ENCODE measurements at places on chromosomes 16 and 17. TPM values are rescaled to one million over a fixed set of nuclear protein-coding genes. Genes with fewer than 3 reads are reported as not detected.

TMEM114 gene
- not detected for total RNA-seq

TUBB3 gene
- 205 TPM for total RNA-seq

GSG1L gene
- 0.08 TPM for total RNA-seq

FOXK2 gene
- total RNA-seq, result 143 TPM

TMEM235 gene
- not detected for total RNA-seq

NLRC3 gene
- 0.26 TPM for total RNA-seq

DHRS7C gene
- not detected for total RNA-seq

SHISA9 gene
- total RNA-seq, result 0.10 TPM

- no peaks in the 10 kb centered on the region for H3K4me1 ChIP-seq
- no peaks in the 10 kb centered on the region for H3K36me3 ChIP-seq
- no peak overlapping the region for H3K4me3 ChIP-seq
- no peak overlapping the region for H3K27ac ChIP-seq
- DNase-seq, result no peak
- no peaks in the 10 kb centered on the region for H3K27me3 ChIP-seq
Measured at GRCh38 chr16:11604783-11605563, 18.3 kb upstream of the LITAF start.

DNA sequence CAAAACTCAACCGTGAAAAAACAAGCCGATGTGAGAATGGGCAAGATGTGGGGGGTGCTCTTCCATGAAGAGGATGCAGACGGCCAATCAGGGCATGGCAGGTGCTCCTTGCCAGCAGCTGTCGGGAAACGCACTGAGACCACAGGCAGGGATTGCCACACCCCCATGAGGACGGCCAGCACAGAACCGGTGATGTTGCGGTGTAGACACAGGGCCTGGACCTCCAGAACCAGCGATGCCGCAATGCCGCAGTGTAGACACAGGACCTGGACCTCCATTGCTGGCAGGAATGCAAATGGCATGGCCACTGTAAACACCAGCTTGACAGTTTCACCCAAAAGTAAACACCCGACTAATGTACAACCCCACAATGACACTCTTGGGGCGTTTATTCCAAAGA is 164.9 kb downstream of the BANP start:
- no peaks in the 10 kb centered on the region for H3K36me3 ChIP-seq
- H3K27ac ChIP-seq, result no peak overlapping the region
- no peaks in the 10 kb centered on the region for H3K4me1 ChIP-seq
- H3K27me3 ChIP-seq, result no peaks in the 10 kb centered on the region

DNA sequence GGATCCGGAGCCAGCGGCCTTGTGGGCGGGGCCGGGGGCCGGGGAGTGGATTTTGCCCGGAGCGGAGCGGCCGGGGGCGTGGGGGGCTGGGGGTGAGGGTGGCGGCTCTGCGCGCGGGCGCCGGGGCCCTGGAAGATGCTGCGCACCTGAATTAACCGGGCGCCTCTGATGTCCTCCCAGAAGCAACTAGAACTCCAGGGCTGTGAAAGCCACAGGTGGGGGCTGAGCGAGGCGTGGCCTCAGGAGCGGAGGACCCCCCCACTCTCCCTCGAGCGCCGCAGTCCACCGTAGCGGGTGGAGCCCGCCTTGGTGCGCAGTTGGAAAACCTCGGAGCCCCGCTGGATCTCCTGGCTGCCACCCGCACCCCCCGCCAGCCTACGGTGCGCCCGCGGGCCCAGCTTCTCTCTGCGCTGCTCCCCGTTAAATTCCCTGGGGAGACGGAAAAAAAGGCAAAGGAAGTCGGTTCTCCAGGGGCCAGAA is 549 bp downstream of the SLC26A11 start:
- no peaks in the 10 kb centered on the region for H3K27me3 ChIP-seq
- peak overlapping the region; percentile 82 for H3K27ac ChIP-seq
- H3K36me3 ChIP-seq, result no peaks in the 10 kb centered on the region
- H3K4me3 ChIP-seq, result peak overlapping the region; percentile 97

DNA sequence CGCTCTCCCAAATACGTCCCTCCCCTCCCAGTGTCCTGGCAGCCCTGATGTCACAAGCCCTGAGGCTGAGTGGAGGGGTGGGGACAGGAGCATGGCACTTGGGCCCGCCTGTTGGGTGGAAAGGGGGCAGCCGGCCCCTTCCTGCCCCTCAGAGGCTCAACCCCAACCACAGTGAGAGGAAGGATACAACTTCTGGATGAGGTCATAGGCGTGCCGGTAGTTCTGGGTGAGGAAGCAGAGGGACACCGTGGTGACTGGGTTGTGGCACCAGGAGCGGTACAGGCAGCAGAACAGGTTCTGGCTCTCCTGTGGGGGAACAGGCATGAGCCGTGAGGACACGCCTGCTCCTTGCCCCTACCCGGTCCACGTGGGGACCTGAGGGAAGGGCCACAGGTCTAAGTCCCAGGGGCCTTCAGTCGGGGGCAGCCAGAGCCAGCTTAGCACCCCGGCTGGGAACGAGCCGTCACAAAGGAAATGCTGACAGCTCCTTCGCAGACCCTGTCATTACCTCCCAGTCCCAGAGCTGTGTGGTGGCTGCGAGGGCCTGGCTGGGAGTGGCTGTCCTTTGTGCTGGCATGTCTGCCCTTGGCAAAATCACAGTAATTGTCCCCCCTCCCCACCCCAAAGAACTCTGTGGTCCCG is 11.2 kb upstream of the MTSS2 start:
- H3K4me1 ChIP-seq, result peaks cover 33% of the 10 kb centered on the region
- no peaks in the 10 kb centered on the region for H3K36me3 ChIP-seq
- H3K27ac ChIP-seq, result 0 out of 2 replicates have a peak overlapping the region, but pooled peaks have one; percentile 23
- DNase-seq, result no peak
- H3K27me3 ChIP-seq, result no peaks in the 10 kb centered on the region

GRCh38 chr16:31243734-31244670 is 15.8 kb upstream of the ITGAM start:
- no peaks in the 10 kb centered on the region for H3K36me3 ChIP-seq
- no peak for DNase-seq
- H3K4me3 ChIP-seq, result no peak overlapping the region
- no peak overlapping the region for H3K27ac ChIP-seq

- H3K36me3 ChIP-seq, result no peaks in the 10 kb centered on the region
- no peak for DNase-seq
- H3K27me3 ChIP-seq, result no peaks in the 10 kb centered on the region
- H3K4me3 ChIP-seq, result no peak overlapping the region
- H3K4me1 ChIP-seq, result peaks cover 29% of the 10 kb centered on the region
Measured at GRCh38 chr17:76688165-76688622, 22.6 kb downstream of the MXRA7 start.

- H3K4me3 ChIP-seq, result no peak overlapping the region
- H3K27me3 ChIP-seq, result no peaks in the 10 kb centered on the region
- no peaks in the 10 kb centered on the region for H3K36me3 ChIP-seq
- no peak overlapping the region for H3K27ac ChIP-seq
- DNase-seq, result no peak
Measured at GRCh38 chr16:53040788-53041187, 11.9 kb downstream of the CHD9NB start.

- H3K36me3 ChIP-seq, result peaks cover 6% of the 10 kb centered on the region
- H3K27ac ChIP-seq, result no peak overlapping the region
- no peak overlapping the region for H3K4me3 ChIP-seq
- DNase-seq, result no peak
- peaks cover 46% of the 10 kb centered on the region for H3K4me1 ChIP-seq
Measured at GRCh38 chr16:69610356-69610755, 44.6 kb downstream of the NFAT5 start.

DNA sequence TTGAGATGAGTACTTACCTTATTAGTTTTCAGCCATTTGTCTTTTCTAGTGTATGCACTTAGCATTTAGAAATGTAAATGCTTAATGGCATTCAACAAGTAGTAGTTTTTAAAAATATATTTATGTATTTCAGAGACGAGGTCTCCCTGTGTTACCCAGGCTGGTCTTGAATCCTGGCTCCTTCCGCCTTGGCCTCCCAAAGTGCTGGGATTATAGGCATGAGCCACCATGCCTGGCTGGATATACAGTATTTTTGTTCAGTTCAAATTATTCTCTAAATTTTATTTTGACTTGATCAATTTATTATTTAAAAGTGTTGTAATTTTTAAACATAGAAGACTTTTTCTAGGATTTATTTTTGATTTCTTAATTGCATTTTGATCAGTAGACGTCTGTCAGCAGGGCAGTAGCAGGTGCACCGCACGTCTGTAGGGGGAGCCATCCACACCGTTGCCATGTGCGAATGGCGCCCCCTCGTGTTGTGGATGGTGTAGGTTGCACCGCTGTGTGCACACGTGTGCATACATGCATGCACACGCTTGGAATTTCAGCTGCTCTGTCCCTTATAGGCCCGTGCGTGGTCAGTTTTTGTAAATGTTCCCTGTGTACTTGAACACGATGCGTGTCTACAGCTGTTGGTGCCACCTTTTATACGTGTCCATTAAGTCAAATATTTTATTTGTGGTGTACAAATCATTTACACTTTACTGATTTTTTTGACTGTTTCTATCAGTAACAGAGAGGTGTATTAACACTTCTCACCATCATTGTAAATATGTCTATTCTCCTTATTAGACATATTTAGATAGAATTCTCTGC is 30.6 kb downstream of the RPTOR start:
- no peaks in the 10 kb centered on the region for H3K27me3 ChIP-seq
- no peak overlapping the region for H3K4me3 ChIP-seq
- no peaks in the 10 kb centered on the region for H3K4me1 ChIP-seq
- DNase-seq, result peak; percentile 80
- H3K27ac ChIP-seq, result no peak overlapping the region
- H3K36me3 ChIP-seq, result no peaks in the 10 kb centered on the region

- no peak for DNase-seq
- H3K36me3 ChIP-seq, result peaks cover 6% of the 10 kb centered on the region
- peak overlapping the region; percentile 81 for H3K27ac ChIP-seq
- no peaks in the 10 kb centered on the region for H3K27me3 ChIP-seq
- peak overlapping the region; percentile 83 for H3K4me3 ChIP-seq
Measured at GRCh38 chr17:751269-752001, 629 bp downstream of the GEMIN4 start.

GRCh38 chr16:69763599-69763942 is 1.4 kb downstream of the WWP2 start:
- H3K4me3 ChIP-seq, result peak overlapping the region; percentile 92
- H3K27ac ChIP-seq, result no peak overlapping the region
- no peaks in the 10 kb centered on the region for H3K36me3 ChIP-seq
- peaks cover 7% of the 10 kb centered on the region for H3K4me1 ChIP-seq

- H3K4me1 ChIP-seq, result no peaks in the 10 kb centered on the region
- no peak overlapping the region for H3K27ac ChIP-seq
- DNase-seq, result no peak
- H3K27me3 ChIP-seq, result no peaks in the 10 kb centered on the region
Measured at GRCh38 chr17:10931133-10931532, 93.2 kb upstream of the PIRT start.

DNA sequence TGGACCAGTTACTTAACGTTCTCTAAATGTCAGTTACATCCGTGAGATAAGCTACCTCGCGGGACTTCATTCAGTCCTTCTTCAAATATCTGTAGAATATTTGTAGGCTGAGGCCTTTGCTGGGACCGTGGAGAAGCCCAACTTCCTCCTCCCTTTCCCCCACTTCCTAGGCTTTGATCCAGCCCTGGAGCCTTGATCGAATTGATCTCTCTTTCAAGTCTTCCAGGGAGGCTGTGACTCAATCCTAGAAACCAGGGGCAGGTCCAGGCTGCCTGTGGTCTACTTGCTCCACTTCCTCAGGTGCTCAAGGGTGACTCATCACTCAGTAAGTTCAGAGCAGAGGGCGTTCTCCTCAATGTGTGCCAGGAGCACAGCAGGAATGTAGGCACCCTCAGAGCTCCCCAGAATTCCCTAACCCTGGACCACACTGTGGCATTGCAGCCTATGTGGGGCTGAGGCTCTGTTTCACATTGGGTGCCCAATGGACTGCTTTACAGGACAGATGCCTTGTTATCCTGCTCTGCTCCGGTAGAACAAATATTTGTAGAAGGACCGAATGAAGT is 11.2 kb upstream of the CEP20 start:
- H3K4me1 ChIP-seq, result peaks cover 29% of the 10 kb centered on the region
- H3K36me3 ChIP-seq, result no peaks in the 10 kb centered on the region
- DNase-seq, result peak; percentile 92
- no peak overlapping the region for H3K4me3 ChIP-seq
- peak overlapping the region; percentile 80 for H3K27ac ChIP-seq

All from Panc1 (cell line).